HT-29 (cell line): ENCODE measurements at places on chromosomes 2 and 18. TPM values are rescaled to one million over a fixed set of nuclear protein-coding genes. Genes with fewer than 3 reads are reported as not detected.

DNA sequence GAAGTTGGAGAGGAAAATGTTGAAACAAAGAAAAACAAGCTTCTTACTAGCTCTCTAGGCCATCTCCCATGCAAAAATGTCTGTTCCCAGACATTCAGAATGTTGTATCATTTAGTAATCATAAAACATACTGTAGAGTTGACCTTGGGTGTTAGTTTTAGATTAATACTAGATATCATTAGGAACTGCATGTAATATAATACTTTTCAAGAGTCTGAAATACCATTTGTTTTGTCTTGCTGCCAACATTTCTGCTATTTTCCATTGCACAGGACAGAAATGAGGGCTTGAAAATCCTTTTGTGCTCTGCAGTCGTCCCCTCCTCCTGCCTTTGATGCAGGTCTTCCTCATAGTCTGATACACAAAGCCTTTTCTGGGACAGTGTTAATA is 89.5 kb upstream of the RBMS1 start:
- no peak for DNase-seq

DNA sequence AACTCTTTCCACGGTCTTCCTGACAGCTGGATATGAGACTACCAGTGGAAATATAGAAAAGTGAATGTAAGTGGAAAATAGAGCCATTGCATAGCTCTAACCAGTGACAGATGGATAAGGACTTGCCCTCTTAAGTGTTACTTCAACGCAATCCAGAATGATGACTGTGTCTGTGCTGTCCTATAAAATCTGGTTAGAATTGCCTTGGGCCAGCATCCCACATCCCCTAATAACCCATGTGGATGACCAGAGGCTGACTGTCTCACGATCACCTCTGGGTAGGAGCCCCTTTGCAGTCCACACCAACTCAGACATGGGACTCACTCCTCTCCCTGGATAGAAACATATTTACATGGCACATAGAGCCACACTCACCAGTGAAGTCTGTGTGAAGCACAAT is 186.6 kb downstream of the C1D start:
- DNase-seq: no peak

- DNase-seq: no peak
Measured at GRCh38 chr18:45521777-45522176, 93.5 kb upstream of the SLC14A2 start.

GRCh38 chr2:202038471-202039277 is 5.0 kb downstream of the FZD7 start:
- DNase-seq: peak; percentile 77

Gene ABCG8
- not detected in 2 replicates for total RNA-seq

Gene PSMA8
- total RNA-seq: not detected in 2 replicates

Gene CCDC74B
- 0.33 and 2.0 TPM in 2 replicates for total RNA-seq

Gene LDLRAD4
- total RNA-seq: 1.7 and 3.6 TPM in 2 replicates
